ENCODE measurements at places on chromosomes 4 and X.
A peak's percentile ranks its signal among the peaks of the same experiment; 100 is the strongest.

DNA sequence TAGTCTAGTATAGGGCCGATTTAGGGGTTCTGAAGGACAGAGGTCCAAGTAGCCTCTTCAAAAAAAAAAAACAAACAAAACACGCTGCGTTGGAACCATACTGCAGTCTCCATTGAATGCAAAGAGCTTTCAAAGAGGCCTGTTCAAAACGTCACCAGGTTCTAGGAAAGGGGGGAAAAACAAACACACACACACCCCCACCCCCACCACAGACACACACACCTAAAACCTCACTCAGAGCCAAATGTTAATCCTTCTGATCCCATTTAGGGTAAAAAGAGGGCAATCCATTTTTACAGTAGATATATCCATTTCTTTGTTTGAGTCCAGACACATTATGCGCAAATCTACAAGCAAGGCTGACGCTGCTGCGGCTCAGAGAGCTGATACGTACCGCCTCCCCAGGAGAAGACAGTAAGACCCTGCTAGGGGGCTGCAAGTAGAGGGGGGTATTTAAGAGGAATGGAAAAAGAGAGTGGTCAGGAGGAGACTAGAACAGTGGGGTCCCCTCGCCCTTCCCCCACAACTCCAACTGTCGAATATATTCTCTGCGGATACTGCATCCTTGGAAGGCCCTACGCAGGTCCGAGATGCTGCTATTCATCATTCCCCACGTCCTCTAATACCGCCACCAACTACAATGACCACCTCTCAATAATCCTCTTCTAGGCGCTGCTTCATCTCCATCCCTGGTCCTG is 1.3 kb downstream of the NKRF start:
- peak overlapping the region; percentile 95 for H3K27ac ChIP-seq
- H3K36me3 ChIP-seq, result peaks cover 12% of the 10 kb centered on the region
- DNase-seq, result no peak
- peaks cover 38% of the 10 kb centered on the region for H3K4me1 ChIP-seq

DNA sequence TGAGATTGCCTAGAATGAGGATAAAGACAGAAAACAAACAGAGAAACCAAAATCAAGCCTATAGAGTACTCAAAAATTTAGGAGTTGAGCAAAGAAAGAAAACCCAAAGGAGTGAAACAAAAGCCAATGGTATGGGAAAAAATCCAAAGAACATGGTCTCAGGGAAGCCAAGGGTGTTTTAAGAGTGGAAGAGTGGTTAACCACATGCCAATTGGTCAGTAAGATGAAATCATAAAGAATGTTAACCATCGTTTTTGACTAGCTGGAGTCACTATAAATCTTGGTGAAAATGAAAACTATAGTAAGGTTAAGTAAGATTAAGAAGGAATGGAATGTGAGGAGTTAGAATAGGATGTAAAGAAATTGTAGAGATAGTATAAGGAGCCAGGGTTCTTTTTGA is 64.7 kb upstream of the RPL34 start:
- H3K4me3 ChIP-seq, result no peak overlapping the region
- H3K27ac ChIP-seq, result no peak overlapping the region
- no peaks in the 10 kb centered on the region for H3K27me3 ChIP-seq
- H3K4me1 ChIP-seq, result no peaks in the 10 kb centered on the region
- no peak for DNase-seq

- H3K36me3 ChIP-seq, result no peaks in the 10 kb centered on the region
- no peaks in the 10 kb centered on the region for H3K4me1 ChIP-seq
- no peaks in the 10 kb centered on the region for H3K27me3 ChIP-seq
- no peak for DNase-seq
- no peak overlapping the region for H3K4me3 ChIP-seq
Observed at GRCh38 chrX:11367609-11368430, 74.6 kb downstream of the AMELX start.

- no peak overlapping the region for H3K27ac ChIP-seq
- no peaks in the 10 kb centered on the region for H3K4me1 ChIP-seq
- no peaks in the 10 kb centered on the region for H3K27me3 ChIP-seq
- no peaks in the 10 kb centered on the region for H3K36me3 ChIP-seq
Observed at GRCh38 chr4:94649381-94650133, 108.2 kb upstream of the BMPR1B start.

- no peaks in the 10 kb centered on the region for H3K36me3 ChIP-seq
- no peaks in the 10 kb centered on the region for H3K27me3 ChIP-seq
- H3K4me1 ChIP-seq, result no peaks in the 10 kb centered on the region
- H3K4me3 ChIP-seq, result no peak overlapping the region
Observed at GRCh38 chr4:105002278-105002677, 144.4 kb upstream of the TET2 start.

GRCh38 chr4:118968005-118968404 is 79.4 kb downstream of the SYNPO2 start:
- H3K27me3 ChIP-seq, result no peaks in the 10 kb centered on the region
- peaks cover 13% of the 10 kb centered on the region for H3K4me1 ChIP-seq
- peak; percentile 49 for DNase-seq
- peak overlapping the region; percentile 72 for H3K27ac ChIP-seq
- no peaks in the 10 kb centered on the region for H3K36me3 ChIP-seq

GRCh38 chr4:83316459-83317165 is 18.0 kb downstream of the HPSE start:
- no peak for DNase-seq
- peaks cover 40% of the 10 kb centered on the region for H3K36me3 ChIP-seq

DNA sequence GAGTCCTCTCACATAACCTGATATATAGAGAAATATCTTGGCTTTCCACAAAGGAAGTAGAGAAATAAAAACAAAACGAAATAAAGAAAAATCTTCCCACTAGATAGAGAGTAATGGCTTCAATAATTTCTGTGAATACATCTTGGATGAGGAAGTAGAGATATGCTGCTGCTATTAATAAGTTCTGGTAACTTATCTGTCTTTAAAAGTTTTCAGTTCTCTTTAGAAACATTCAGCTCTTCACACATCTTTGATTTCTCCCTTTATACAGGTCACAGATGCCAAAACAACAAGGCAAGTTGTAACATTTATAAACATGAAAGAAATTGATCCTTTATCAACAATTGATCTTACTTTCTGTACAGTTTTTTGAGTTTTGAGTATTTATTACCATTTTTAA is 615.8 kb downstream of the TRAM1L1 start:
- no peak overlapping the region for H3K4me3 ChIP-seq
- H3K27ac ChIP-seq, result no peak overlapping the region
- no peak for DNase-seq
- H3K36me3 ChIP-seq, result no peaks in the 10 kb centered on the region

- H3K27me3 ChIP-seq, result peaks cover 22% of the 10 kb centered on the region
- peaks cover 2% of the 10 kb centered on the region for H3K36me3 ChIP-seq
- H3K4me3 ChIP-seq, result no peak overlapping the region
Observed at GRCh38 chr4:38328989-38329729, 334.8 kb upstream of the KLF3 start.

DNA sequence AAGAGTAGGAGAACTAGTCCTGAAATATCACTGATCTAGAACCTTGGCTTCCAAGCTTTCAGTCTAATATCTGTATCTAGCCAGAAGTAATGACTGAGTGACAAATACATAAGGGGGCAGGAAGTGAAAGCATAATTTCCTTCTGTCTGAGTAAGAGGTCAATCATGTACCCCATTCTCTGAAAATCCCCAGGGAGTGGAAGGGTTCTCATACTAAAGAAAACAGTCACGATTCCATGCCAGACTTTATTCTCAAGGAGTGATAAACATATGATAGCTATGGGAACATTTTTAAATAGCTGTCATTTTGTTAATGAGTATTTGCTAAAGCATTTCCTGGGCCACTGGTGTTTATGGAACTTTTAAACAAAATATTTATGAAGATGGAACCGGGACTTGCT is 308.5 kb downstream of the ARHGAP24 start:
- no peak for DNase-seq
- no peak overlapping the region for H3K4me3 ChIP-seq
- no peaks in the 10 kb centered on the region for H3K36me3 ChIP-seq
- H3K4me1 ChIP-seq, result no peaks in the 10 kb centered on the region
- no peak overlapping the region for H3K27ac ChIP-seq
- no peaks in the 10 kb centered on the region for H3K27me3 ChIP-seq

DNA sequence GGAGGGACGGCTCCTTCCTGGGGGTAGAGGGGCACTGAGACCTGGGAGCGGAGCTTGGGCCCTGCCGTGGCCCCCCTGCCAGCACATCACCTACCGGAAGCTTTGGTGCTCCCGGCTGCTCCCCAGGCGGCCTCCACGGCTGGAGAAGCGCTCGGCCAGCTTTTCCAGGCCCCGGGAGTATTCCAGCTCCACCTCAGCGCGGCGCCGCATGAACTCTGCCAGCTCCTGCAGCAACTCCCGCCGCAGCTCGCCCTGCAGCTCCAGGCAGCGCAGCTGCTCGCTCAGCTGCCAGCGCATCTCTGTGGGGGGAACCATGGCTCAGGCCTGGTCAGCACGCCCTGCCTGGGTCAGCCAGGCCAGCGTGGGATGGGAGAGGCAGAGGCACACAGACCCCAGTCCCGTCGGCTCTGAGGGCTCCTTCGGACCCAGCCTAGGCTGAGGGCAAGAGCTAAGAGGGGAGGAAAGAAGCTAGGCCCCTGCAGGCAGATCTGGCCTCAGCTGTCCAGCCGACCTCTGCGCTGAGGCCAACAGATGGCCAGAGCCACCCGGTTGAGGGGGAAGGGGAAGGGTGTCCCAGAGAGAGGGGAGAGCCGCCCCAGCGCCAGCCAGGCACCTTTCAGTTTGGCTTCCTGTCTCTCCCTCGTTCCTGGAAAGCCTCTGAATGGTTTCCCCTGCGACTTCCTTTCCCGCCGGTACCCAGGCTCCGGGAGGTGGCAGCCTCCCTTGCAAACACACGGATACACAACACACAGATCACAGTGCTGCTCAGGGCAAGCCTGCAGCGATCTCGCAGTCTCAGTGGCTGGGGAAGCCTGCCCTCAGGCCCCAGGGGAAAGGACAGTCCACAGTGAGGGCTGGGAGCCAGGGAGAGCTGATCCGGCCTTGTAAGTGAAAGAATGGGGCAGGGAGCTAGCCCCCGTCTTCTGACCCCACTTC is 4.3 kb downstream of the ARHGAP4 start:
- no peaks in the 10 kb centered on the region for H3K27me3 ChIP-seq
- H3K4me3 ChIP-seq, result peak overlapping the region; percentile 85
- DNase-seq, result no peak
- peaks cover 21% of the 10 kb centered on the region for H3K4me1 ChIP-seq
- H3K27ac ChIP-seq, result peak overlapping the region; percentile 94

DNA sequence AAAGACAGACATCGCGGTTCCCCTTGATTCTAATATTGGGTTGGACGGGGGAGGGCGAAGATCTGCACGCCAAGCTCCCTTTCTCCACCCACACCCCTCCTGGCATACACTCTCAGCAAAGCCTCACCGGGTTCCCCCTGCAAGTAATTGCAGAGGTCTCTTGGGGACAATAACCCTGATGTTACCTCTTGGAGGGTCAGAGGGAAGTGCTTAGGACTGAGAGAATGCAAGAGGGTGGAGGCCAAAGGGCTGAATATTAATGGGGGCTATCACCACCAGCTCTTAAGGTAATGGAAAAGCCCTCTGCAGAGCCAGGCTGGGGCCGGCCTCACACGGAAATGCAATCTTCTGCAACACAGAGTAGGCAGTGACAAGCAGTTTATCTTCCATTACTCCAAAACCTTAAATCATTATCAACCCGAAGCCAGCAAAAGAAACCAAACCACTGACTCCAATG is 344.1 kb upstream of the GATB start:
- H3K4me3 ChIP-seq, result no peak overlapping the region
- no peak for DNase-seq
- H3K27me3 ChIP-seq, result no peaks in the 10 kb centered on the region
- peaks cover 25% of the 10 kb centered on the region for H3K36me3 ChIP-seq
- peaks cover 49% of the 10 kb centered on the region for H3K4me1 ChIP-seq

All from activated CD8-positive, alpha-beta memory T cell treated with anti-CD3 and anti-CD28 coated beads, Interleukin-2, amount 10 ng/mL, durations not matched to agents 7 days and 5 days (primary cell).